Placental pericyte (primary cell): ENCODE measurements at places on chromosomes 6 and 20. TPM values are rescaled to one million over a fixed set of nuclear protein-coding genes. Genes with fewer than 3 reads are reported as not detected.

CST4 gene
- total RNA-seq: 10.7 TPM in 1 of 2 replicates, not detected in the other

GNAS-AS1 gene
- total RNA-seq: 0.44 and 1.0 TPM in 2 replicates

ENPP1 gene
- total RNA-seq: 12.5 and 67.4 TPM in 2 replicates

EPHA7 gene
- under 0.01 and 1.9 TPM in 2 replicates for total RNA-seq

C4B gene
- total RNA-seq: 1.4 and 6.3 TPM in 2 replicates

RBBP8NL gene
- not detected in 2 replicates for total RNA-seq

DLK2 gene
- total RNA-seq: 0.44 and 0.57 TPM in 2 replicates

RFX6 gene
- total RNA-seq: not detected in 2 replicates

KIF25 gene
- 0.14 and 0.22 TPM in 2 replicates for total RNA-seq

MYCT1 gene
- under 0.01 and 3.6 TPM in 2 replicates for total RNA-seq

SLC17A2 gene
- not detected in 2 replicates for total RNA-seq

HLA-DRA gene
- 0.22 and 0.72 TPM in 2 replicates for total RNA-seq

GLO1 gene
- 89.1 and 146 TPM in 2 replicates for total RNA-seq

ABT1 gene
- 14.9 and 24.5 TPM in 2 replicates for total RNA-seq

ESR1 gene
- under 0.01 and 1.0 TPM in 2 replicates for total RNA-seq

RIPPLY2 gene
- not detected in 2 replicates for total RNA-seq

PPP1R16B gene
- total RNA-seq: 0.14 TPM in 1 of 2 replicates, not detected in the other

CARMIL1 gene
- total RNA-seq: 15.3 and 23.9 TPM in 2 replicates

METTL24 gene
- total RNA-seq: not detected in 2 replicates

ULBP3 gene
- total RNA-seq: 7.0 and 20.3 TPM in 2 replicates

AKAP7 gene
- 3.3 and 4.4 TPM in 2 replicates for total RNA-seq

CABLES2 gene
- total RNA-seq: 4.4 and 8.8 TPM in 2 replicates

WFDC10B gene
- not detected in 2 replicates for total RNA-seq

UCKL1 gene
- 21.2 and 33.5 TPM in 2 replicates for total RNA-seq

LRRC73 gene
- total RNA-seq: 0.57 and 0.66 TPM in 2 replicates

PSMG4 gene
- 13.1 and 21.0 TPM in 2 replicates for total RNA-seq

ZNF343 gene
- 7.7 and 13.9 TPM in 2 replicates for total RNA-seq

PTGIS gene
- total RNA-seq: 0.14 and 4.6 TPM in 2 replicates

TUBB2A gene
- 20.4 and 171 TPM in 2 replicates for total RNA-seq

SIRPD gene
- not detected in 2 replicates for total RNA-seq

TTBK1 gene
- total RNA-seq: not detected in 2 replicates

HLA-DOA gene
- not detected in 2 replicates for total RNA-seq

PSORS1C1 gene
- total RNA-seq: 1.3 and 2.3 TPM in 2 replicates

RIMS4 gene
- total RNA-seq: not detected in 2 replicates

GUCA1A gene
- not detected in 2 replicates for total RNA-seq
